CD4-positive, alpha-beta T cell treated with Interleukin-10 for 1 hour (primary cell): ENCODE measurements at places on chromosomes 7 and 10.

GRCh38 chr7:157826566-157826965 lies 489.8 kb downstream of the DNAJB6 start:
- DNase-seq: no peak

GRCh38 chr10:44384601-44385025 lies 284 bp downstream of the CXCL12 start:
- DNase-seq: no peak

DNA sequence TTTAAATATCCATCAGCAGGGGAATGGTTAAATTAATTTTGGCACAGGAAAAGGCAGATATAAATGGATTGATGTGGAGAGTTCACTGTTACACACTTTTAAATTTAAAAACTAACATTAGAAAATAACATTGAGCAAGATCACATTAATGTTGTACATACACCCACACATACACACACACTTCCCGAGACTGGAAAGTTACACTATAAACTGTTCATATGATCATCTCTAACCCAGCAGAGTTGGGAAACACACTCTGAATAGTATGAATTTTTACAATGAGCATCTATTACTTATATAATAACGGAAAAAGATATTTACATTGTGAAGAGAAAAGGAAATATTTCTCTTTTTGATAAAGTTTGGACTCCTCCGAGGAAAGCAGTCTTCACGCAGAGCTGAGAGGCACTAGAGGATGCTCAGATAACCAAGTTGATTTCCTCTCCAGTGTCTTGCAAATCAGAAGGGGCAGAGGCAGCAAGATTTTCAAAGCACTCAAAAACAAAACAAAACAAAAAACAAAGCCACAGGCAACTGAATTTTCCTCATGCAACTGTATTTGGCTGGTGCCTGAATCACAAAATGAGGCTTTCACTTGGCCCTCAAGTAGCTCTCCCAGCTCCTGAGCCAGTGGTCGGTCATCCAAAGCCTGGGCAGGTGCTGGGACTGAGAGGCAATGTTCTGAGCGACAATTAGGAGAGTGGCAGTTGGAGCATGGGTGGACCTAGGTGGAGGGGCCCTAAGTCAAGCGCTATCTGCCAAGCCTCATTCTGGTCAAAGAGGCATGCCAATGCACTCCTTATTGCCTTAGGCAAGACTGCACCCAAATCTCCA lies 10.5 kb upstream of the GATAD1 start:
- no peak for DNase-seq

DNA sequence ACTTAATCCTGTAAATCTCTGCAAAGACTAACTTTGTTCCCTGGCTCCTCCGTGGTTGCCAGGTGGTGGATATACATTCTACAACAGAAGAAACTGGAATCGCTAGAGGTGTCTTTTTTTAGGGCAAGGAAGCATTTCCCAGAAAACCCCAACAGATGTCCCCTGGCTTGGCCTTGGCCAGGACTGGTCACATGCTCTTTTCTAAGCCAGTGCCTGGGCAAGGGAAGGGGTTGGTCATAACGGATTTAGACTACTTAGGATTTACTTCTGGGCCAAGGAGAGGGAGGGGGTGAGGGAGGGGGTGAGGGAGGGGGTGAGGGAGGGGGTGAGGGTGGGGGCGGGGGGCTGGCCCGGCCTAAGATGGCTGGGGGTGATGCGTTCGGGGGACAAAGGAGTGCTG lies 105.7 kb downstream of the SNX10 start:
- DNase-seq: no peak
